ENCODE measurements at places on chromosomes 5 and 9.

DNA sequence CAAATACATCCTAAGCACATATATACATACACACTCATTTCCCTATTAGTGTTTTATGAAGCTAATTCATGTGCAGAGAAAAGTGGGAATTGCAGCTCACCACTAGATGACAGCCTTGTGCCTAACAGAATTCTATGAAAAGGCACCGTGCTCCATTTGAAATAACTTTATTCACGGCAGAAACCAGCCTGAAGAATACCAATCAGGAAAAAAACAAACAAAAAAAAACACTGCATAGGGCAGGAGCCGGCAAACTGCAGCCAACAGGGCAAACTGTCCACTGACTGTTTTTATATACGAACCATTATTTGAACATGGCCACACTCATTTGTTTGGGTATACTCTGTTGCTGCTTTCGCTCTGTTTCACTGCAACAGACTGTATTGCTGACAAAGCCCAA, 33.6 kb downstream of the ERMP1 start:
- no peak for DNase-seq

DNA sequence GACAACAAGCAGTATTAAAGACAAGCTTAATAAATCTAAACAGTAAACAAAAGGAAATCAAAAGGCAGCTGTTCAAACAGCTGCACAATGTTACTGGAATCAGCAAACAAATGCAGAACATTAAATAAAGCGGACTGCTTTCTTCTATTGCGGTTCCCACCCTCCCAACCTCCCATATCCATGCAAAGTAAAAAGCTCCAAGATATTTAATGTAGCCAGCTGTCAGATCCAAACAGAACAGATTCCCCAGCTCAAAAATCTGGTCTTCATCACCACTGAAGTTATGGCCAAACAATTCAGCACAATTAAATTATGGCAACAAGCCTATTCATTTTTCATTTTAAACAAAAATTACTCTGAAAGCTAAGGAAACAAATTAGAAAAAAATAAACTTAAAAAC, 75.9 kb downstream of the SLC38A9 start:
- DNase-seq = no peak

- DNase-seq = no peak
Measured at GRCh38 chr5:62627121-62627520, 48.5 kb downstream of the LRRC70 start.

GRCh38 chr9:106634641-106635040, 228.3 kb upstream of the ZNF462 start:
- no peak for DNase-seq

DNA sequence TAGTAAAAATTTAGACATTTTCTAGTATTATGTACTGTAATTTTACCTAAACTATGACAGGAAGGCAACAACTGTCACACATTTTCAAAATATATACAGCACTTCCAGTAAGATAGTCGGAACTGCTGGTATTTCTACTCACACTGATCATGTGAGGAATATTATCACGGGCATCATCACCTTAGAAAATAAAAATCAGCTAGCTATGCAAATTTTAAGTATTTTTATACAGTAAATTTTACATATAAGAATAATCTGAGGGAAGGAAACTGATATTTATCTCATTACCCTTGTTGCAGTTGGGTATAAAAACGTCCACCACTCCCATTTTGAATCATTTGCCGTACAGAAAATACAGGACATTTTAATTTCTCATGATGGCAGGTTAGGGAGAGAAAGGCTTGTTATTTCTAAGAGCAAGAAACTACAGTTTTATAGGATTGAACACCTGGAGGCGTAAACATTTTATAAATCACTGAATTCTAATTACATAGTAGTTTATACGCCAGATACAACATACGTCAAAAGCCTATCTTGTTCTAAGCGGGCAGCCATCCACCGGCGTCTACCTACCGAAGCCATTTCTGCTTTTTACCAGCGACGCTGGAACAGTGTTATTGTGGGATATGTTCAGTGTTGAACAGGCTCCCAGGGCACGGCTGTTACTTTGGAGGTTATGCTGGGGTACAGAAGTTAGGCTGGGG, 729 bp upstream of the TNPO1 start:
- DNase-seq = no peak

DNA sequence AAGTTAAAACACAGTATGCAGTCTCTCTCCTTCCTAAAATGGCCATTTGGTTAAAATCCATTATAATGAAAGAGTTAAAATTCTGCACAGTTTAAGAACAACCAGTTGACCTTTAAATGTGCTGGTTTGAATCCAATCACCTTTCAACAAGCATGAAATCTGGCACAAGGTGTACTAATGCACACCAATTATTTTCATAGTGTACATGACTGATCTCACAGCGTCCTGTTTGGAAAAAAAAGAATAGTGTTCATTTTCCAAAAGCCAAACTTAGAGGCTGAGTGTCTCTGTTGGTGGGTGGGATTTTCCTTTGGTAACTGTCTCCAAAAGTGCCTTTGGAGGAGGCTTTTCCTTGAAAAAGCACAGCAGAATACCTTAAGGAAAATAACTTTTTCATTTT, 180.6 kb downstream of the DEPDC1B start:
- no peak for DNase-seq

DNA sequence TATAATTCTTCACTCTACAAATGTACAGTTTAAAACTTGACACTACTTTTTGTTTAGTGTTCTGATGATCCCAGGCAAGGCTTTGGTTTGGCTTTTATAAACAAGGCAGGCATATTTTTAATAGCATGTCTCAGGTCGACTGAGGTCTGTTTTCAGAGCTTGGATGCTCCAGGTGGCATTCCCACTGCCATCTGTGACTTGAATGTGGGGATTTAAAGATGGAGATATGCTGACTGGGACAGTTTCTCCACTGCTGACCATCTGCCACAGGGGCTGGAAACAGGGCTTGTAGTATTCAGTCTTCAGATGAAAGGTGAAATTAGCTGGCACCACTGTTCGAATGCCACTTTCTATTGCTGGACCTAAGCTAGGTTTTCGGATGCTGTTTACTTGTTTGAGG, 1266.2 kb upstream of the CDH18 start:
- DNase-seq = no peak

GRCh38 chr5:90554358-90555006, 4.1 kb upstream of the ADGRV1 start:
- DNase-seq = no peak

- no peak for DNase-seq
Measured at GRCh38 chr9:81113453-81114124, 575.8 kb downstream of the TLE1 start.

GRCh38 chr5:17912794-17913193, 278.5 kb downstream of the TAF11L14 start:
- no peak for DNase-seq

DNA sequence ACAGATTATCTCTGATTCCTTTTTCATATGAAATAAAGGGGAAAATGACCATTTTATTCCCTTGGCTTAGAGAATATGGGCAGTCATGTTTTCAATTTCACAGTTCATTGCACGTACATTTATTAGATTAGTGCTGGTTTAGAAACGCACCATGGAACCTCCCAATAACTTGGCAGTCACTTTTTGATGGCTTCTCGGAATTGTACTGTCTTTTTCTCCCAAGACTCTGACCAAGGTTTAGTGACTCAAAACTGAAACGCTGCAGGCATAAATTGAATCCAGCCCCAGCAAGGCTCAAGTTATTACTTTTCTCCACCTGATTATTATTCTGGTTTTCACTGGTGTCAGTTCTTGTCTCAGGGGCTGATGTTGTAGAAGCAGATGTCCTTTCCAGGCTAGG, 55.6 kb upstream of the EGFLAM start:
- DNase-seq = no peak

DNA sequence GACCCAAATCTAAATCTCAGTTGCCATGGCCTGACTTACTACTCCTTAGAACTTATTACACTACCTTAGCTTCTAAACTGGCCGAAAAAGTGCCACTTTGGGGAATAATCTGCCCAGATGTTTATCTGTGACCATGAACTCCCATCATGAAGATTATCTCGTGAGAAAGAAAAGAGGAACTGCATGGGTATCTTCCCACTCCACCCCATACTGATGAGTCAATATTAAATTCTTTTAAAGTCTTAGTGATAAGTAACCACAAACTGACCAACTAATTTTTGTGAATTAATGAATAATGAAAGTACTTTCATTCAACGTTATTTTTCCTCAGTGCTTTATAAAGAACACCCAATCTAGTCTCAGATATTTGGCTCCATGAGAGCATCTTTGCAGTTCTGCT, 493.5 kb downstream of the EBF1 start:
- no peak for DNase-seq

GRCh38 chr5:169563369-169563768, 20.2 kb upstream of the SPDL1 start:
- DNase-seq = no peak

DNA sequence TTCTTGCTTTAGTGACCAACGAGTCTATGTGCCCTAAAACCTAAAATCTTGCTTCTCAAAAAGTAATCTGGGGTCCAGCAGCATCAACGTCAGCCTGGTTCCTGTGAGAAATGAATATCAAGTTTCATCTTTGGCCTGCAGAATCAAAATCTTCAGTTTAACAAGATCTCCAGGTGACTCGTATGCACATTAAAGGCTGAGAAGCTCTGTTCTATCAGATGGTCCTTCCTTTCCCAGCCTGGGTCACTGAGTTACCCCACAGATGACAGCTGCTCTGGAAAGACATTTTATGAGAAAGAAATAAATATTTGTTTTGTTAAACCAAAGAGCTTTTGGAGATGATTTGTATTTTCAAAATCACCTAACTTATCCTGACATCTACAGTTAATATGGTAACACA, 75.8 kb downstream of the ADAMTSL1 start:
- no peak for DNase-seq

DNA sequence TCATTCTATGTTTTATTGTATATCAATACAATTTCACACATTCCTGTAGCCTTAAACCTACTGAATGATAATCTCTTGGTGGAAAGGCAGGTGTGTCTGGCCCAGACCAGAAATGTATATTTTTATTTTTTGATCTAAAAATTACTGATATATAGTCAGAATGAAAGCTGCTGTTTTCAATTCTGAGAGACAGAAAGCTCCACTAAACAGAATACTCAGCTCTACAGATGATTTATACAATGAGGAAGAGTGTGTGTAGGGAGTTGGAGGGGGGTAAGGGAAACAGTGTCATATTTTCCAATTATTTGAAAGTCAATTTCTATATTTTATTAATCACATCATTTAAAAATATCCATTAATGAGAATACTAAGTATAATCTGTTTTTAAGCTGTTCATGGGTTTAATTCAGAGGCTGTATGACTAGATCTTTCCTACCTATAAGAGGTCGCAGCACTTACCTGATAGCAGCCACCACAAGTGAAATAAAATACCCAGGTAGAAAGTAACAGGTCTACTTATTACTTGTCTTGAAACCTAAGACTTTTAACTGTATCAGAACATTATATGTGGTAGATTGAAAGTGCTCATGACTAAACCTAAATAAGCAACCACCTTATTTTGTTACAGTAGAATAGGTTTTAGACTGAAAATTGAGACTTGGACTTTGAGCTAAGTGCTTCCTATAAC, 183.4 kb downstream of the TMC1 start:
- no peak for DNase-seq

DNA sequence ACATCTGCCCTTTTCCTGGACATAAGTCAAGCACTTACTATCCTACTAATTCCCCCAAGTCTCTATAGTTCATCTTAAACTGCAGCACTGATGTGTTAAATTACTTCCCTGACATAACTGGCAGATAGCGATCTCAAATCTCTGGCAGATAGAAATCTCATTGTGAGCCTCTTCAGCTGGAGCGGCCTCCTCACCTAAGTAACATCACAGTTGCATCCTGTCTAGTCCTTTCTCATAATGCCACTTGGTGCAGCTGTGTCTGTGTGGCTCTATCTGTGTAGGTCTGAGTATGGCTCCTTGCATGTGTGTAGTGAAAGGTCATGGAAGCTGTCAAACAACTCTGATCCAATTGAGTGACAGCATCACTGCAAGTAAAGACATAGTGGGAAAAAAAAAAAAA, 53.6 kb upstream of the FST start:
- DNase-seq = no peak

GRCh38 chr9:34550016-34550680, 27.4 kb upstream of the ENHO start:
- DNase-seq = no peak

DNA sequence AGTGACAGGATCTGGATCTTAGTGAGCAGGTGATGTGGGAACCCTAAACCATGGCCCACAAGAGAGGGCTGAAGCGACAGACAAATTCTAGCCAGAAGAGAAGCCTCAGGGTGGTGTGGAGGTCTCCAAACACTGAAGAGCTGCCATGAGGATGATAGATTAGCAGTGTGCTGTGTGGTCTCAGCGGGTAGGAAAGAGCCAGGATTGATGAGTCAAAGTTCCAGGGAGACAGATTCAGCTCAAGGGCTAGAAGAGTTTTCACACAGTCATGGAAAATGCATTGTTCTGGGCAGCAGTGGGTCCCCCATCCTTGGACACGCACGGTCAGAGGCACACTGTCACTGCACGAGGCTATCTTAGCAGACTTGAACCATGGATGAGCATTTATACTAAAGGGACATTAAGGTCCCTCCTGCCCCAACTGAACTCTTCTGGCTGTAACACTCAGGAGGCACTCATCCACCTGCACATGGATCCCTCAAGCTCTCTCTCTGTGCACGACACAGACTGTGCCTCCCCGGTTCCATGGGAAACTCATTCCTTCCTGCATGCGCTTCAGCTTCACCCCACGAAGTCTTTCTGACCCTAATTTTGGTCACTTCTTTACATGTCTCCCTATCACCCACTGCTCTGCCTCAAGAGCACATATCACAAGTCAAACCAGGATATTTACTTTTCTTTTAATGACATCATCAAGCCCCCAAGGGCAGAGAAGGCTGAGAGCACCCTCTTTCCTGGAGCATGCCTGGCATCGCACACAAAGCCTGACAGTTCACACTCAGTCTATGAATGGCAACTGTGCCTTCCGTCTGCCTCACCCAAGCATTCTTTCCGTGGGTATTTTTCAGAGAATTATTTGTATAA, 84.8 kb downstream of the TLE1 start:
- DNase-seq = no peak

DNA sequence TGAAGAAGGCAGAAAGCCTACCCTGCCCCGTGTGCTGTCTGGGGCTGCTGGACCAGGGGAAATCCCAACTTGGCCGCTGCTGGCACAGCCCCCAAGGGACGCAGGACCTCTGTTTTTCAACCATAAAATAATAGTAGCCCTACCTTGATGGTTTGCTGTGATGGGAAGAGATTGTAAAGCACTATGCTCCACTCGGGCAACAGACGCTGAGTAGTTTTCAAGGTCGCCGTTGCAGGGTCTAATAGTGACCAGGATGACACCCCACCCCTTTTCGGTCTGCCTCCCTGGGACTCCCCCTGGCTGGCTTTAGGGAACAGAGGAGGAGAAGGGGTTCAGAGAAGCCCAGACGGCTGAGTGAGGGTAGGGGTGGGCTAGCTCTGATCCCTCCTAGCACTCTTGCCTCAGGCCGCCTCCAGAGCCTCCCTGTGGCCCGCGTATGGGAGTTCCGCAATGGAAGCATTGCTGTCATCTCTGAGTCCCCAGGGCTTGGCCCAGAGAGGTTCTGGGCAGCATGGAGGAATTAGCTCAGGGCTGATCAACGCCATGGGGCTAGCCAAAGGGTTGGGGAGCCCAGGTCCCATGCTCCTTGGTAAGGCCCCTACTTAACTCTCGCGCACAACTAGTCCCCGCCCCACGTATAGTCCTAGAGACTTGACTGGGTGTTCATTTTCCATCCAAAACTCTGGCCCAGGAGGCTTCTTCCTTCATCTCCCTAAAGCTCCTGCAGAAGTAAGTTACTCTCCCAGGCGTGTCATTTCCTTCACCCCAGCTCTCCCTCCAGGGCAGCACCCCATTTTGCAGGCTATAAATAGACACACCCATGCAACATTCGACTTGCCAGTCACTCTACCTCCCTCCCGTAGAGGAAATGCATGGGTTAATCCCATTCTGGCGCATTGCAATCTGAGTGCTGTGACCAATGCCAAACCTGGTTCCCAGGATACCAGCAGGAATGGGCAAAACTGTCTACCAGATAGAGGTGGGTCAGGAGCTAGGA, 1.1 kb upstream of the IRF1 start:
- DNase-seq = no peak
